EH (cell line): ENCODE measurements at places on chromosomes 16 and 17.

DNA sequence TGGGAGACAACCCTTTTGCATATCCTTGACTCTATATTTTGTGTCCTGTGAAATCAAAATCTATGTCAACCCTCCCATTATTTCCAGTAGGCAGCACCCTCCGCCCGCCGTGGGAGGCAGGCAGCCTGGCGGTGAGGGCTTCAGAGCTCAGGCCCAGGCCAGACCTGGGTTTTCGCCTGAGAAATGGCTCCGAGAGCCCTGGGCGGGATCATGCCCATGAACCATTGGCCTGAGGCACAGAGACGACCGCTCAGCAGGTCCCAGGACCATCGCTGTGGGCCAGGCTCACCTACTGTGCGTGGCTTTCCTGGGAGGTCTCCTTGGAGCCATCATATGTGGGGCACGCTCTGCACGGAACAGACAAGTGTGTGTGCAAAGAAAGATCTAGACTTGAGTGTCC, 6.3 kb upstream of the SLC38A8 start:
- DNase-seq, result no peak

- no peak for DNase-seq
Measured at GRCh38 chr16:66693149-66693548, 3.4 kb downstream of the CMTM4 start.

DNA sequence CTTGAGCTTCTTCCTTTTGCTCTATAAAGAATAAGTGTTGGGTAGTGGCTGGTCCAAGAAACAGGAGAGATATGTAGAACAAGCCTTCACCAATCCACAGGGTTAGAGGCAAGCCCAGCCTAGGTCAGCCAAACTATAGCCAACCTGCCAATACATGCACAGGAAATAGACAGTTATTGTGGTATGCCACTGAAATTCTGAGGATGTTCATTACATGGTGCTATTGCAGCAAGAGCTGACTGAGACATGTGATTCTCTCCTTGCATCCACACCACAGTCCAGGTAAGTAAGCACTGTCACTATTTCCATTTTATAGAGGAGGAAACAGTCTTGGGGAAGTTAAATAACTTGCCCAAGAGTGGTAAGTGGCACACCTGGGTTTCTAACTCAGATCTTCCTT, 268.1 kb downstream of the NPIPA8 start:
- DNase-seq, result no peak

GRCh38 chr17:44555099-44555498, 2.2 kb upstream of the FZD2 start:
- peak; percentile 75 for DNase-seq

- DNase-seq, result no peak
Measured at GRCh38 chr17:76544546-76545365, 4.9 kb downstream of the PRCD start.

- DNase-seq, result no peak
Measured at GRCh38 chr17:4177806-4178205, 34.8 kb downstream of the CYB5D2 start.

- no peak for DNase-seq
Measured at GRCh38 chr17:296906-297690, 55.5 kb downstream of the RPH3AL start.

DNA sequence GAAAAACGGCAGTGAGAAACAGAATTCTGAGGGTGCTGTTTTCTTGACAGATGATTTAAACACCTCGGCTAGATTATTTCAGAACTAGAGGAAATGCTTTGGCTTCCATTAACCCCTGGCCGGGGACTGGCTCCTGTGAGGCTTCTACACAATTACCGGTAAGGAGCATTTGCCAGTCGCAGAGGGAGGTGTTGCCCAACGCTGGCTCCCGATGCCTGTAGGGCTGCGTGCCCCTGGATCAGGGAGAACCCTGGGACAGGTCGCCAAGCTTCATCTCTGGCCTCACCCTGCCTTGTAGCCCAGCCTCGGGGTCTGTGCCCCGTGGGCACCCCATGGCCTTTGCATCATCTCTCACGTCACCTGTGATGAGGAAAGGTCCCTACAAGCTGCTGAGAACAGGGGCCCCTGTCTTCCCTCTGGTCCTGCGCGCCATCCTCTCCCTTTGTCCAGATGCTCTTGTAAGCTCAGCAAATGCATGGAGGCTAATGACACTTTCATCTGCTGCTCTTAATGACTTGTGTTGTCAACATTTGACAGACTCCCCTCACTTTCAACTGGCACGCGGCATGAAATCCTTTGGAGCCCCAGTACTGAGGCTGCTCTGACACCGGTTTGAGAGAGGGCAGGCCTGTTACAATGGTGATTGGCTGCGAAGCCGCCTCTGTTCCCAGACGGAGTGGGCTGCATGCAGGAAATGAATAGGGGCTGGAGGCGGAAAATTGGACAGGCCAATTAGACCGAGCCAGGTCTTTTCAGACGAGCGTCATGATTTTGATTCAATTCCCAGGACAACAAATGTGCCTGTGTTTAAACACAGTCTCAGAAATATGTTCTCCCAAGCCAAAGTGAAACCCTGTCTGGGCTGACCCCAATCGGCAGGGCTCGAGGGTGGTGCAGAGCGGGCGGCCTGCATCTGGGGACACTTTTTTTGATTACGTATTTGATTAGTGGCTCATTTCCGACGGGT, 85.5 kb upstream of the DOC2B start:
- DNase-seq, result no peak

DNA sequence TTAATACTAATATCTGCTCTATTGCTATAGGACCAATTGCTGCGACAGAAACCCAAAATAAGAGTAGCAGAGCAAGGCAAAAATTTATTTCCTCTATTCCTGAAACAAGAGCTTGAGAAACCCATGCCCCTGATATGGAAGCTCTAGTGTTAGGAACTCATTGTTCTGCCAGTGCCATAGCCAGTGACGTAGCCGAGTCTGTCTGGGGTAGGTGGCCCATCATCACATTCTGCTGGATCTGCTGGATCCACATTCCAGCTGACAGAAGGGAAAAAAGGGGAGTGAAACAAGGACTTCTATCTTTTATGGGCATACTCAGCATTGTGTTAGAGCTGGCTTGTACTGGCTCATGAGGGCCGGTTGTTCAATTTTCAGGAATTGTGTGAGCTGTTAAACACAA, 248.9 kb upstream of the MON1B start:
- DNase-seq, result no peak

DNA sequence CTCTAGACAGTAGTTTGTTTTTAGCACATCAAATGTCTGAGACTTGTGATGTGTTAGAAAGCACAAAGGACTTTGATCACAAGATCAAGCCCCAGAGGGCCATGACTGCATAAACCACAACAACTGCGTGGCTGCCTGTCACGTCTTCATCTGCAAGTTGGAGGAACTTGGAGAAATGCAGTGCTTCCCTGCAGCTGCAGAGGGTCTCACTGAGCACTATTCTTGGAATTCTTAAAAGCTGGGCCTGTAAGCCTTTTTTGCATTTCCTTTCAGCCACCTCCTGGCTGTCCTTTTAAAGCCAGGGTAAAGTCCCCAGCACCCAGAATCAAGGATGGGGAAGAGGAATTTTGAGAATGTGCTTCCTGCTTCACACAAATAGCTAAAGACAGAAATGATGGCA, 431.3 kb downstream of the MAF start:
- DNase-seq, result no peak

DNA sequence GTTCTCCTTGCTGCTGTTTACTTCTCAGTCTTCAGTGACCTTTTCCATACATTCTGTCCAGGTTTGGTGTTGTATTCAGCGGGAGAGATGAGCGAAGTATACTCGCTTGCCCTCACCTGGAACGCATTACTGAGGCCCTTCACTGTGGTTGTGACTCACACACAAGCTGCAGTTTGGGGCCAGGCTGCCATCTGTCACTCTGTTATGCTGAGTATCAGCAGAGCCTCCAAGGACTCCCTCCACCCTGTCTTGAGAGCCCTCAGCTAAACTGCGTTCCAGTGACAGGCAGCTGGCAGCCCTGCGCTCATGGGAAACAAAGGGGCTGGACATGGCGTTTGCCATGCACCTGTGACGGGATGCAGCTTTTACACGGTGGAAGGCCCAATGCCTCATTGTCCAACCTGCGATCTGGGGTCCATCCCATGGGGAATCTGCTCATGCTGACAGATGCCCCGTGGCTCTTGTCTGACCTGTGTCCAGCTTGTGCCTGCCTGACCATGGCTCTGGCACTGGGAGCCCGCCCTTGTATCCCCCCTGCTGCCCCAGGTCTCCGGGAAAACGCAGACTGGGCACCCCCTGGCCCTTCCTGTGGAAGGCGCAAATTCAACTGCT, 6.5 kb upstream of the ZNF778 start:
- peak; percentile 38 for DNase-seq

- DNase-seq, result no peak
Measured at GRCh38 chr17:77178050-77178449, 37.3 kb downstream of the SEC14L1 start.

GRCh38 chr17:49916854-49917515, 52.0 kb upstream of the DLX4 start:
- no peak for DNase-seq

- no peak for DNase-seq
Measured at GRCh38 chr17:75039238-75039637, 7.5 kb downstream of the ATP5PD start.

DNA sequence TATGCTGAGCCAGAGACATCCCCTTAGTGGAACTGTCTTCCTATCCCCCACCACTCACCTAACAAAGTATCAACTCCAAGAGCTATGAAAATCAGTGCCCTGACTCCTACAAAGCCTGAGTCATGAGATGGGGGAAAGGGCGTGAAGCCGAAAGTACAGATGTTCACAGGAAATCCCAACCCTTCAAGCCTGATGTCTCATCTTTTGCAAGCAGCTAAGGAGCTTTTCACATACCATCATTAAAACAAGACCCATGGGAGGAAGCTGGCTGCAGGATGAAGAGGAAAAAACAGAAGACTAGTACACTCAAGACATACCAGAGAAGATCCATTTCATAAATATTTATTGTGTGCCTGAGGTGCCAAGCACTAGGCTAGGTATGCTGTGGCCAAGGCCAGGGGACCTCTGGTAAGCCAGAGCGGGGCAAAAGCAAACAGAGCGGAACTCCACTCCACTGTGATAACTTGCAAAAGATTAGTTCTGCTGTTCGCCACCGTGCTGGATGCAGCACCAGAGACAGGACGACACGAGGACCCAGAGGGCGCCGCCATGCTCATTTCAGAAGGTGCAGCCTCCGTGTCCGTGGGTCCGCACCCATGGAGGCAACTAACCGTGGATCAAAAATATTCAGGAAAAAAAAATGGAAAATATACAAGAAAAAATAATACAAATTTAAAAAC, 4.5 kb upstream of the MNT start:
- peak; percentile 94 for DNase-seq

DNA sequence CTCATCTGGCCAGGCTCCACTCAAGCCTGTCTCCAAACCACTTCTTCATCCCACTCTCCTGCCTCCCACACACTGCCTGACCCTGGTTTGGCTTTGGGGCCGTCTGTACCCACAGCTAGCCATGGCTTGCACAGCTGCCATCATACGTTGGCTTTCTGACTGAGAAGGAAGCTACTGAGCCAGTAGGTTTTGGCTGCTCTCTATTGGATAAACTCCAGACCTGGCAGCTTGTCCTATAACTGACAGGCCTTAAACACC, 3.9 kb downstream of the MIF4GD start:
- no peak for DNase-seq

- DNase-seq, result no peak
Measured at GRCh38 chr16:49575346-49576172, 202.0 kb downstream of the C16orf78 start.
